ENCODE measurements at places on chromosomes 12 and 14.

DNA sequence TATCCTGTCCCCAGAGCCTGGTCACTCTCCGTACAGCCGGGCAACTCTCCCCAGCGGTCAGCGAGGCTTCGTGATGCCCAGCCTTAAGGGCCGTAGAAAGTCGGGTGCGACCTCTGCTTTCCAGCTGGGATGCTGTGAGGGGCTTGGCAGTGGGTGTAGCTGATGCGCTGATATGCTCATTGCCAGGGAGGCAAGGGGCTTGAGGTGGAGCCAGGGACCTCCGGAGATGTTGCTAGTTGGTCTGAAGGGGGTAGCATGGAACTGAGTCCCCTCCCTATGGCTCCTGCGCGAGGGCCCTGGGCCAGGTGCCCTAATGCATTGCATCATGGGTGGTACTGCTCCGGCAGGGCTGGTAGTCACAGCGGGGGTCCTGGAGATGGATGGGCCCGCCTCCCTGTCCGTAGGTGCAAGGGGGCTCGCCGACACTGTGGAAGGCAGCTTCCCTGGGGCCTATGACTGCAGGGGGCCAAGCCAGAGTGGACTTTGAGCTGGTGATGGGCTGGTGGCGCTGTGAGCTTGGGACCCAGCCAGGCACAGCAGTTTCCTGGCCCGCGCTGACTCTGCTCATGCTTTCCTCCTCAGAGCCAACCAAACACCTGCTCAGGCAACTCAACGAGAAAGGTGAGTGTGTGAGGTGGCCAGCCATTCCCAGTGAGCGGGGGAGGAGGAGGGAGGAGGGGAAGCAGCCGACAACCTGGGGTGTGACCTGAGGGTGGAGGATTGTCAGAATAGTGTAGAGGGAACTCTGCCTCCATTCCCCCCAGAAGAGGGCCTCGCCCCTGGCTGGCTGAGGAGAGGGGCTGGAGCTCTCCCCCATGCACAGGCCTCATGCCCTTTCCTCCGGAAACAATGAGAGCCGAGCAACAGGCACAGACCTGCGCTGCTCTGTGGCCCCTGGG lies 32.3 kb downstream of the PLEKHG3 start:
- no peak for DNase-seq

- DNase-seq: peak; percentile 4
Measured at GRCh38 chr14:60488175-60488574, 2.3 kb upstream of the C14orf39 start.

GRCh38 chr12:6934110-6934509 lies 6.4 kb downstream of the ATN1 start:
- DNase-seq: no peak

GRCh38 chr12:570921-571794 lies 92.1 kb downstream of the NINJ2 start:
- DNase-seq: peak; percentile 80

DNA sequence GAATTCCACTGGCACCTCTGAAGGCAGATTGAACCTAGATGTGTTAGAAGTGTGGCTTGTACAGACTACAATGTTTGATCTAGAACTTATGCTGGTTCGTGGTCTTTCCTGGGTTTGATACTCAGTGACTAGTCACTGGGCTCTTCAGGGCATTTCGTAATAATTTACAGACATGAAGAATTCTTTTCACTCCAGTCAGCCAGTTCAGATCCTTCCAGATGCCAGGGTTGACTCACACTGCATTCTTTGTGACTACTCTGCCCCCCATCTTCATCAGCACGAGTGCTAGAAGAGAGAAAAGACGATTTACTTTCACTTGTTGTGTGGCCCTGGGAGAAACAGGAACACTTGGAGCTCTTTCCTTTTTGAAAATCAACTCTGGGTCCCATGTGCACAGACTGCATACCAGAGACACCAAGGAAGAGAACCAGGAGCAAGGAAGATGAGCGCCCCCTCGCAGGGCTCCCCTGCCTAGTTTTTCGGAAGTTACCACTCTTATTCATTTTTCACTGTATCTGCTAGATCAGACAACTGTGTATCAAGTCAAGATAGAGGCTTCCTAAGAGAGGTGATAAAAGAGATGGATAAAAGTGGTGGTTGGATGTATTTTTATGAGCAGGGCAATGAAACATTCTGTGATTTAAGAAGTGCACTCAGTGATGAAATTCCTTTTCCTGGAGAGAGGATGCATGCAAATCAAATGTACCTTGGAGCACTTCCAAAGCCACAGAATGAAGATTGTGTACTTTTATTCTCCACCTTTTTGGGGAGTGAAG lies 33.5 kb upstream of the EVL start:
- peak; percentile 40 for DNase-seq

- DNase-seq: no peak
Measured at GRCh38 chr12:93090731-93091172, 161.7 kb upstream of the EEA1 start.

DNA sequence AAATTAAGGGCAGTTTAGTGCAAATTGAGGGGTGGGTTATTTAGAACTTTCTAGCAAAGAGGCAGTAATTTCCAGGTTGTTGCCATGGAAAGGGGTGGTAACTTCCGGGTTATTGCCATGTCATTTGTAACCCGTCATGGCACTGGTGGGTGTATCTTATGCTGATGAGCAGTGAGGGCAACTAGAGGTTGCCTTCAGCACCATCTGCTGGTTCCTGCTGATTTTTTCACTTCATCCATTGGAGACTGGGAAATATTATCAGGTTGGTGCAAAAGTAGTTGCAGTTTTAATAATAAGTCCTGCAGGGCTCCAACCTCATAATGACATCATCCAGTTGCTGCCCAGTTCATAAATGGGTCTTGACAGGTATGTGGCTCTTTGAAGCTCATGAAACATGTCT lies 24.4 kb upstream of the SERPINA4 start:
- peak; percentile 3 for DNase-seq

- DNase-seq: no peak
Measured at GRCh38 chr12:53729644-53730043, 2.4 kb upstream of the CALCOCO1 start.

DNA sequence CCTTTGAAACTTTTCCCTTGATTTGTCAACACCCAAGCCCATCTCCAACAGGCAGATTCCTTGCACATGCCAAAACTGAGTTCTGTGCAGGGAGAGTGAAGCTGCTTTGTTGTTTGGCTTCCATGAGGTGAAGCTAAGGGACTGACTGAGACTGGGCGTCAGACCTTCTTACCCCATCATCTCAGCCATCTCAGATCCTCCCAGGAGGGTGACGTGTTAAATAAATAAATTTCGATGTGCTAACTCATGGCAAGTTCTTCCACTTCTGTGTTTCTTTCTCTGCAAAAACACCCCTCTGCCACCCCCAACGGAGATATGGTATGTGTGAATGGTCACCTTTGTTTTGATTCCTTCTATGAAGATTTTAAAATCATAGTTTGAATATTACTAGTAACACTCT lies 17.8 kb downstream of the UTP20 start:
- DNase-seq: no peak

- DNase-seq: no peak
Measured at GRCh38 chr12:267581-268482, 5.2 kb upstream of the SLC6A13 start.

- no peak for DNase-seq
Measured at GRCh38 chr12:70068743-70069142, 174.5 kb upstream of the CNOT2 start.

GRCh38 chr14:63709589-63709988 lies 18.3 kb downstream of the SGPP1 start:
- no peak for DNase-seq

DNA sequence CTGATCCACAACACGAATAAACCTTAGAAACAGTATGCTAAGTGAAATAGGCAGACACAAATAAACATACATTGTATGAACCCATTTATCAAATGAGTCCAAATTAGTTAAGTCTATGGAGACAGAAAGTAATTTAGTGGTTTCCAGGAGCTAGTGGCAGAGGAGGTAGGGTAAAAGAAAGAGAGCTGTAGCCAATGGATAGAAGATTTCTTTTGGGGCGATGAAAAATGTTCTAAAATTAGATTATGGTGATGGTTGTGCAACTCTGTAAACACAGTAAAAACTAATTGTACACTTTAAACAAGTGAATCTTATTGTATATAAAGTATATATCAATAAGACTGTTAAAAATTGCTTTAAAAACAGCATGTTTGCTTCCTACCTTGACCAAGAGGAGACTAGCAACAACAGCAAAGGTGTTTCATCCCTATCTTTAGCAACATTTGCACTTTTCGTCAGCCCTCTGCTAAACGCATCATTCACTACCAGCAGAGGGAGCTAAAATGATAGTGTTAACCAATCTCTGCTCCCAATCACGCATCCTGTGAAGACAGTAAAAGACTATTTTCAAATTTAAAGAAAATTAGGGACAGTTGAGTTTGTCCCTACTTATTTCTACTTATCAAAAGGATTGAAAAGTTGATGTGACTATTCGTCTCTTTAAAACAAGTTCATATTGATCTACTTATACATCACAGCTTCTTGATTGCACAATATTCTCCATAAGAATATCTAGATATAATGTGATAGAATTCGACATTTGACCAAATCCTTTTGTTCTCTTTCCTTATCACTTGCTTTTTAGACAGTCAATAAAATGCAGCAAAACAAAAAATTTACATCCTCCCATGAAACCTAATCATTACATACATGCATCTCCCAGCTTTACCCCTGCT lies 24.0 kb upstream of the LGR5 start:
- DNase-seq: peak; percentile 80

DNA sequence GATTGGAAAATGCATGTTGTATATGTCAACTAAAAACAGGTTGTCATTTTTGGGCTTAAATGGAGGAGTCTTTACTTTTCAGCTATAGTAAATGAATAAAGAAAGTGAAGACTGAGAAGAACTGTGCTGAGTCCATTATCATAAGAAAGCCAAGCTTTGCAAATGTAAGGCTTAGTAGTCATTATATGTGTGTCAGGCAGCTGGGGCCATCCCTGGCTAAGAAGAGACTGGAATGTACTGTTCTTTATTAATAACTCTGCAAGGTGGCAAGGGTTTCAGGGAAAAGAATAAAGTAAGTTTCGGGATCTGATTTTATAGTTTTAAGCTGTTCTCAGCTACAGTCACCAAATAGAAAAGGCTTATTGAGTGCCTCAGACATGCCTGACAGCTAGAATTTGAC lies 48.7 kb downstream of the SRGAP1 start:
- DNase-seq: no peak

- DNase-seq: peak; percentile 84
Measured at GRCh38 chr12:104742551-104743201, 215.4 kb downstream of the SLC41A2 start.

DNA sequence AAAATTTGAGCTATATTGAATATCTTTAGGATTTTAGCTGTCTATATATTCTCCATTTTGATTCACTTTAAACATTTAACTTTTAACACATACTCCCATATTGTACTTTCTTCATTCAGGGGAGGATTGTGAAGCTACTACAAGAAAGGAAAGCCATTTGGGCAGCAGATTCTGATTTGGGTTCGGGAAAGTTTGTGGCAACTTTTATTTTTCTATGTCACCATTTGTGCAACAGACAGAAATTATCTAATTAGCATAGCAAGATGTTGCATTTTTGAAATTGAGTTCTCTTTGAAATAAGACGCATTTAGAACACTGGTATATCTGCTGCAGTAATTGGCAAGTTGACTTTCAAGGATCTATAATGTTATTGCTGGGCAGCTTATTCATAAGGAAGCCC lies 134.3 kb downstream of the KICS2 start:
- DNase-seq: no peak

DNA sequence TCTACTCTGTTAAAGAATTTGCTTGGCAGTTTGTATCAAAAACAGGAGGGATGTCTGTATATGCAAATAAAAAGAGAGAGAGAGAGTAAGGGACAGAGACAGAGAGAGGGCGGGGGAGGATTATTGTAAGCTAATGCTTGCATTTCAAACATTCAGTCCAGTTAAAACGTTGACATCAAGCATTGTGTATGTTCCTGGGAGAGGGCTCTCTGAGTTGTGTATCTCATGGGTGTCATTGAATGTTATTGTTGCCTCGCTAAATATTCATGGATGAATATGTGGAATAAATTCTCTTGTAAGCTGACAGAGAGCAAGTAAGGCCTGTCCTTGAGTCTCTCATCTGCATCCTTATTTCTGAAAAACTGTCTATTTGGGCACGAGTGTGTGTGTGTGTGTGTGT lies 78.8 kb upstream of the VRK1 start:
- no peak for DNase-seq

Data from SJCRH30 (cell line).